ENCODE measurements at places on chromosomes 2 and 18. TPM values are rescaled to one million over a fixed set of nuclear protein-coding genes. Genes with fewer than 3 reads are reported as not detected.

Gene YES1
- 52.8 TPM for polyA plus RNA-seq

Gene TXNDC2
- polyA plus RNA-seq, result not detected

Gene LRATD1
- 18.8 TPM for polyA plus RNA-seq

Gene CKAP2L
- polyA plus RNA-seq, result 8.1 TPM

Gene ICOS
- not detected for polyA plus RNA-seq

Gene KCNG2
- 0.31 TPM for polyA plus RNA-seq

Gene MC2R
- 0.23 TPM for polyA plus RNA-seq

Gene UBE2E3
- polyA plus RNA-seq, result 152 TPM

Gene PPP1R1C
- 0.71 TPM for polyA plus RNA-seq

Gene ATOH8
- polyA plus RNA-seq, result 17.6 TPM

Gene HOXD12
- polyA plus RNA-seq, result not detected

Gene HNRNPA3
- 359 TPM for polyA plus RNA-seq

Gene IL1R1
- polyA plus RNA-seq, result 14.8 TPM

Gene CGREF1
- polyA plus RNA-seq, result 3.5 TPM

DNA sequence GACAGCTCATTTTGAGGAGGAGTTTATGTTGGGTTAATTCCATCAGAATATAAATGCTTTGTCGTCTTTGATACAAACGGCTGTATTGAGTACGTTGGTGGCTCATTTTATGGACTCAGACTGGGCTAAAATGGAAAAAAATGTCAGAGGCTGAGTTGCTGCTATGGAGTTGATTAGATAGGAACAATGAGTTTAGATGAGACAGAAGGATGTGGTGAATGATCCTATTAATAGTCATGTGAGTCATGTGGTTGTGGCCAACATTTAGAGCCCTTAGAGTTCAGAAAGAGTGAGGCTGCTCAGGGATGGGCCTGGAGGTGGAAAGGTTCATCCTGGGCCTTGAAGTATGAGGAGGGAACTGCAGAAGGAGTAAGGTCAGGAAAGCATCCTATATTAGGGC lies 434.2 kb downstream of the MEIS1 start:
- no peak for DNase-seq

DNA sequence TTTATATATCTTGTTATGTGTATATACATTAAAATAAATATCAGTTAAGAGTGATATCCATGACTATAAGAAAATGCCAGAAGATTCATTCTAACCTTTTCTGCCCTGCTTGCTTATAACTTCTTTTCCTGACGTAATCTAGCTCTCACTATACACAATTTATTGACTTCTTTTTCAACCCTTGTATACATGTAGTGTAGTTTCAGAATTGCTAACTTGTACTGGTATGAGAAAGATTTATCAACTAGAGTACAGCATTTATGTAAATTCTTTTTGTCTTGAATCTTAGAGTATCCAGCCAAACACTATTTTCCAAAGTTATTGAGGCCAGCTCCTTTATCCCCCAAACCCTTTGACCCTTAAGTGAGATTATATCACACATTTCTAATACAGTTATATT lies 798.0 kb upstream of the RAB6C start:
- DNase-seq, result no peak

DNA sequence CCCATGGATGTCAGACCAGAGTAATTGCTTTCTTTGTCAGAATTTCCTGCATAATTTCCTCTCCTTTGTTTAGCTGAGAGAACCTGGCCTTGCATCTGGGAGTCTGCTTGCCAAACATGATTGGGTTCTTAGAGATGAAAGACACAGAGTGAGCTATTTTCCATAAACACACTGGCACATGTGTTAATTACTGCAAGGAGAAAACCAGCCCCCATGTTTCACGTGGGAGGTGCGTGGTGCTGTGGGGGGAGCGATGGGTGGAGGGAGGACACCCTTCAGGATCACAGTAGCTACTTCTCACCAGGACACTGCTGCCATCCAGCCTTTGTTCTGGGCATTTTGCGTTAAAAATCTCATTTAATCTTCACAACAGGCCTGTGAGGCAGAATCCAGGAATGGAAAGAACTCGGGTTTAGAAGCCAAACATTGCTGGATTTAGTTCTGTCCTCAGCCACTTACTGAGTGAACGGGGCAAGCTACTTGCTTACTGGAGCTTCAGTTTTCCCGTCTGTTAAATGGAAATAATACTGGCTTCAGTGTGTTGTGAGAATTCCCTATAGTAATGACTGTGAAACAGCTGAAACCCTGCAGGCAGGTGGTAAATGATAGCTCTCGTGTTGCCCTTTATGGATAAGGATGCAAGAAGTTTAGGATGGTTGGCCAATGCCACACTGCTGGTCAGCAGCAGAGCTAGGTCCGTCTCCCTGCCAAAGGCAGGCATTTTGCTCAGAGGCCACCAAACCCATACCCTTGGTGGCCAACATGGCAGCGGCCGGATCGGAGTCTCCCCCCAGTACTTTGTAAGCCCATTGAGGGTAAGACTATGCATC lies 100.1 kb upstream of the ASAP2 start:
- DNase-seq, result no peak

- no peak for DNase-seq
These were observed 32.3 kb downstream of the COPS8 start for GRCh38 chr2:237118025-237118424.

GRCh38 chr2:174663550-174663949 lies 65.9 kb upstream of the WIPF1 start:
- peak; percentile 63 for DNase-seq

DNA sequence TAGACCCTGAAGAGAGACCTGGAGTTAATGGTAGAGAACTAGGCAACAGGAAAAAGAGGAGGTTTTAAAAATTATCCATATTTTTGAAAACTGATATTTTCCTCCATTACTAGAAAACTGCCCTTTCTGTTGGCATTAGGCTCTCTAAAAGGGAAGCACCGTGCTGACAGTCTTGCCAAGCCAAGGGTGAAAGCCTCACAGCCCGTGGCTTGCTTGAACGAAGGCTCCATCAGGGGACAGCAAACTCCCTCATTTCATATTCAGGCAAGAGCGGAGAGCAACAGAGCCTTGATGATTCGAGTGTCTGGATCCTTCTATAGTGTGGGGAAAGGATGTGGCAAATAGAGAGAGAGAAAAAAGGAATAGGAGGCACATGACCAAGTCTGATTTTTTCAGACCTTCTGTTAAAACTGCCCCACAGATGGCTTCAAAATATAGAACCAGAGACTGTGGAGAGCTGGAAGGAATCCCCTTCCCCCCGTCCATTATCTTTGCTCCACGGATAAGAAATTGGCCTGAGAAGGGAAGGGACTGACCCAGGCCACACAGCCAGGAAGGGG lies 67.0 kb downstream of the CACNB4 start:
- no peak for DNase-seq

DNA sequence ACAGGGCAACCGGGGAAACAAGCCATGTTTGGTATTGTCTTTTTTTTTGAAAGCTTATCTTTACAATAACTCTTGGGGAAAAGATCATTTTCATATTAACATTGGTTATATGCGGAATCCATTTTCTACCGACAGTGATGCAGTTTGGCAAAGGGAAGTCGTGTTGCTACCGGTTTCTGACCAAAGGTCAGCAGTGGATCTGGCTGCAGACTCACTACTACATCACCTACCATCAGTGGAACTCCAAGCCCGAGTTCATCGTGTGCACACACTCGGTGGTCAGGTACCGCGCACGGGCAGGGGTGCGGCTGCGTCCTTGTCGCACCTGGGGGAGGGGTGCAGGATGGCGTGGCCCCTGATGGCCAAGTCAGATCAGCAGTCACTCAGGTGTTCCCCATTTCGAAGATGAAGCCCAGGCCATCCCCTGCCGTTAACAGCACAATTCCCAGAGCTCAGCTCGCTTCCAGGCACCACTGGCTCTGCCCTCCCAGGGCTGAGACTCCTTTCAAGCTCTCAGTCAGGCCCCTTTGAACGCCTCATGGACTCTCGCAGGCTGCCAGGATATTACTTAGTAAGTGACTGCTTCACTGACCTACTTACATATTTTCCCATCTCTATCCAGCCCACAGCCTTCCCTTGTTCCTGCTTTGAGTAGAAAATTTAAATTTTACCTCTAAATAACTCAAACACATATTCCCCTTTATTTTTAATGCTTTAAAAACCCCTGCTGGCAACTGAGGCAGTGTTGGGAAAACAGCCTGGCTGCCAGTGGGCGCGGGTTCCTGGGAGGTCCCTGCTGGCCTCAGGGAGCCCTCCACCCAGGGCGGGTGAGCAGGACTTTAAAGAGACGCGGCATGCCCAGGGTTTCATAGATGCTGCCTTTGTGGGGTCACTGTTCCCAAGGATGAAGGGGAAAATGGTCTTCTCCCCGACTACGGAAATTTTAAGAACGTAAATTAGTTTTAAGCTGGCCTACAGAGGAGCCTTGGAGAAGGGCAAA lies 33.6 kb upstream of the RPL31 start:
- DNase-seq, result no peak

DNA sequence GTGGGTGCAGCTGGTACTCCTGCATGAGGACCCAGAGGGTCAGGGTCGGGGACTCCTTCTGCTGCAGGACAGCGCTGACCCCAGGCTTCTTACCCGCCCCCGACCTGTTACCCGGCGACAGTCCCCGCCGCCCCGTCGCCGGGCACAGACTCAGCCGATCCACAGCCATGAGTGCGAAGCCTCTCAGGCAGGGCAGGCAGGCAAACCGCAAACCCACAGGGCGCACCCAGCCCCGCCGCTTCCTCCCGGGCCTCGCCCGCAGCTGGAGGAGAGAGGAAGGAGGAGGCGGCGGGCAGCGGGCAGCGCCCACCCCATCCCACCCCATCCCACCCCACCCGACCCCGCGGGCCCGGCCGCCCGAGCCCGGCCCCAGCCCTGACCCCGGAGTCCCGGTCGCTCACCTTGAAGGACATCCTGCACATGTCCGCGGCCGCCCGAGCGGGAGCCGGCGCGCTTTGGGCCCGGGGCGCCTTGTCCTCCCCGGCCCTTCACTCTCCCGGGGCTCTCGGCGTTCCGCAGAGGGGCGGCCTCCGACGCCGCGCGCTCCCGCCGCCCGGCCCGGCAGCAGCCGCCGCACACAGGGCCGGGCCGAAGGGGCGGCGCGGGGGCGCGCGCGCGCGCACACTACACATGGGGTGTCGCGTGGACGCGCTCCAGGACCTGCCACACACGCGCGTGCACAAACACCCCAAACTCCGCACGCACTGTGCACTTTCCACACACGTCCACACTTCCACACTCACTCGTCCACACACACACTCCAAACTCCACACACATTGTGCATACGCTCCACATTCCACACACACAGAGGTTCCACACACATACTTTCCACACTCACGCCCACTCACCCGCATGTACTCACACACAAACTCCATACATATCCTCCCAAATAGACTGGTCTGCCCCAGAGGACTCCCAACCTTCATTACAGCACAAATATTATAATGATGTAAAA lies at the start of gene ANKRD29:
Gene ANKRD29 (minus strand): TSS at position 603 of the 955 bp plus-strand sequence. CDS start 181 bp downstream, at position 422.
- peak; percentile 41 for DNase-seq

- no peak for DNase-seq
These were observed 14.5 kb downstream of the SMAD2 start for GRCh38 chr18:47915930-47916329.

GRCh38 chr2:237408335-237409000 lies 5.5 kb downstream of the COL6A3 start:
- DNase-seq, result no peak

GRCh38 chr2:62775367-62775668 lies 69.8 kb downstream of the EHBP1 start:
- no peak for DNase-seq

- no peak for DNase-seq
These were observed 124.8 kb downstream of the ZNF516 start for GRCh38 chr18:76370201-76370600.

GRCh38 chr18:29176681-29177080 lies 999.8 kb upstream of the CDH2 start:
- DNase-seq, result no peak

DNA sequence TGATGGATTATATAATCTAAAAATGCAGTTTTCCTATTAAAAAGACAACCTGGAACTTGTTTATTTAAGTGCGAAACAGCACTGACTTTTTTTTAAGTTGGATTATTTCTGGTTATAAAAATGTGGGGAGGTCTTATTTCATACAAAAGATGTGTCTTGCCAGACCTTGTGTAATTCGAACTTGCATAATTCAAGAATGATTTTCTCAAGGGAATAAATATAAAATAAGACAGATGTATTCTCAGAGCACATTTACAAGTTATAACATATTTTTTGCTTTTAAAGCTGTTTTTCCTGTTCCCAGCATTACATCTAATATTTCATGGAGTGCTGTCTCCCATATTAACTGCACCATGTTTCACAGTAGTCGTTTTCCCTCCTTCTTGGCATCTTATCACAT lies 263.1 kb downstream of the CDH20 start:
- peak; percentile 80 for DNase-seq

DNA sequence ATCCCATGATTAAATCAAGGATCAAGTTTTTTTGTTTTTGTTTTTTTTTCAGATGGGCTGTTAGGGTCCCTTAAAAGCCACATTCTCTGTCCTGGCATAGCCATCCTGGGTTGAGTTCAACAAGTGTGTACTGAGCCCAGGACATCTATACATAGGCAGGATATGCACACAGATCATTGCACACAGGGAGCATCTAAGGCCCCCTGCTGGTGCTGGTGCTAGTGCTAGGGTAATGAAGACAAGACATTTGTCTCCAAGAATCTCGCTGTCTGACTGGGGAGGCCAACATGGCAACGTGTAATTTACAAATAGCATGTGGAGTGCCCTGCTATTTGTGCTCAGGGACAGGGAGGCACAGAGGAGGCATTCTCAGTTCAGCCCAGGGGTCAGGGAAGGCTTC lies 124.5 kb downstream of the VAPA start:
- DNase-seq, result no peak

DNA sequence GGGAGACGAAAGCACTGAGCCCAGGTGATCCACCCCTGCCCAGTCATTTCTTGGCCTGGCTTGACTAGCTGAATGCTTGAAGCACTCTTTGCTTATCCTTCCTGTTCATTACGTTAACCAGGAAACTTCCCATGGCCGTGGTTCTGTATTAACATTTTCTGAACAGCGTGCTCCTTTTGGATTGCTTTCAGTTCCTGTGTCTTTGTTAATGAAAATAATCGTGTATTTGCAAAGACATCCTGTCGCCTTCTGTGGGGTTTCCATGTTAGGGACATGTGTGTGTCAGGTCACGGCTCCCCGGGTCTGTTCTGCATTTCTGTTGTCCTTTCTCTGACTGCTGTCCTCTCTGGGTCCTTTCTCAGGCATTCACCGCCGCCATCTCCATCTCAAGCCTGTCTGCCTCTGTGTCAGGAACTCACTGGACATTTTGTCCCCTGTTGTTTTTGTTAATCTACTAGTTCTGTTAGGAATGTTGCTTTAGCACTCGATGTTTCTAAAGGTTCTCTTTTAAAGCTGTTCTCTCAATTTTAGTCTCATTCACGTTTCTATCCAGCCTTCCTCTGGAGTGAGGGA lies 434.1 kb upstream of the HS6ST1 start:
- DNase-seq, result no peak

DNA sequence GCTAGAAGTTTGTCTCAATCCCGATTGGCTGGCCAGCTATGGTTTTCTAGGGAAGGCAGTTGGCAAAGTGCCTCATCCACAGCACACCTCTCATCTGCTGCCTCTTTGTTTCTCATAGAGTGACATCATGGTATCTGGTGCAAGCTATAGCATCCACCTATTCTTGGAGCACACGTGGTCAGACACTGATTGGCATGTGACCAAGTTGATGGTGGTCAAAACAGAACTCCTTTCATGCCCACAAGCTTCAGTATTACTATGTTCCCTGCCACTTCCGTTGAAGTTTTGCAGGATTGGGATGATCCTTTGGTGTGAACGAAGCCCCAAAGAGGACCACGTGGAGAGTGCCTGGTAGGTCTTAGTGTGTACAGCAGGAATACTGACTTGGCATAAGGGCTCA lies 28.8 kb downstream of the TTC32 start:
- DNase-seq, result no peak

GRCh38 chr18:48740068-48740440 lies 201.2 kb downstream of the CTIF start:
- no peak for DNase-seq
